ENCODE measurements at places on chromosomes 5 and 9.

DNA sequence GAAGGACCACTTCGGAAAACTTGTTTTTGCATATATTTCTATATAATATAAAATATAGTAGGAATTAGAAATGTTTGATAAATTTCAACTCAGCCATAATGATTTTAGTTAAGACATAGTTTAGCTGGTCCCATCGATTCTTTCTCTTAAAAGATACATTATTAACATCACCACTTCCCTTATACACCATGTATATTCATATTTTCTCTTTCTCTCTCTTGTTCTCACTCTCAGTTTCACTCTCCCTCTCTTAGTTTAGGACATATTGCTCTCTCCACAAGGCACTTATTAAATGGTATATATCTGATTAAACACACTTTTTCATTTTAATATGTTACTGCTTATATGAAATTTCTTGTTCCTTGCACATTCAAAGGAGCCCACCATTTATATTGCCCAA, 90.1 kb upstream of the RASEF start:
- DNase-seq, result no peak

GRCh38 chr5:177469750-177470525, 3.5 kb downstream of the DBN1 start:
- DNase-seq, result no peak

GRCh38 chr9:104927216-104927911, 591 bp downstream of the ABCA1 start:
- DNase-seq, result peak; percentile 50

DNA sequence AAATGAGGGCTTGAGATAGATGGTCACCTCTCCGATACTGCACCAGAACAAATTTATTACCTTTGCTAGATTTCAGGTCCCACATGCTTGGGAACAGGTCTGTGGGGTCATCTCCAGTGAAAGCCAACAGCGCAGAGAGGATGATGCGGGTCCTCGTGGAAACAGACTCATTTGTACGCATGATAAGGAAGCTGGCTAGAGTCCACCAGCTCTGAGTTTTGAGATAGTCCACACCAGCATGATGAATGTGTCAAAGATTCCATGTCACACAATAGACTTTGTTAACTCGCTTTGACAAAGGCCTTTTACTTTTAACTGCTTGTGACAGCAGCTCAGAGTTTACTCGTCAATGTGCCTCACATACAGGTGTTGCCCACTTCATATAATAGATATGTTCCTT, 105.4 kb upstream of the TBCA start:
- DNase-seq, result no peak

DNA sequence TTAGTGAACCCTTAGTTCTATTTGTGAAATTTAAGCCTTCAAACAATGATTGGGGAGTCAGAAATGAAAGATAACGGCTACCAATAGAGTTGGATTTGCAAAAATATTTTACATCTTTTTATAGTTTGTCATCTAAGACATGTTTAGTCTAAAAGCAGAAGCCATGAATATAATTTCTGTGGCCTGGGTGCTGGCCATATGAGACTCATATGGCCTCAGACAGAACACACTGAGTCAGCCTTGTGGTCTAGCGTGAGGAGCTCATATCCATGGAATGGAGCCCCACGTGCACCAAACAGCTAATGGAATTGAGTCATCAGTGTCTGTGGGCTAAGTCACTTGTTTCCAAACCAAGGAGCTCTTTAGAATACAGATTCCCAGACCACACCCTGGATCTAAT, 240.7 kb upstream of the NREP start:
- DNase-seq, result no peak

DNA sequence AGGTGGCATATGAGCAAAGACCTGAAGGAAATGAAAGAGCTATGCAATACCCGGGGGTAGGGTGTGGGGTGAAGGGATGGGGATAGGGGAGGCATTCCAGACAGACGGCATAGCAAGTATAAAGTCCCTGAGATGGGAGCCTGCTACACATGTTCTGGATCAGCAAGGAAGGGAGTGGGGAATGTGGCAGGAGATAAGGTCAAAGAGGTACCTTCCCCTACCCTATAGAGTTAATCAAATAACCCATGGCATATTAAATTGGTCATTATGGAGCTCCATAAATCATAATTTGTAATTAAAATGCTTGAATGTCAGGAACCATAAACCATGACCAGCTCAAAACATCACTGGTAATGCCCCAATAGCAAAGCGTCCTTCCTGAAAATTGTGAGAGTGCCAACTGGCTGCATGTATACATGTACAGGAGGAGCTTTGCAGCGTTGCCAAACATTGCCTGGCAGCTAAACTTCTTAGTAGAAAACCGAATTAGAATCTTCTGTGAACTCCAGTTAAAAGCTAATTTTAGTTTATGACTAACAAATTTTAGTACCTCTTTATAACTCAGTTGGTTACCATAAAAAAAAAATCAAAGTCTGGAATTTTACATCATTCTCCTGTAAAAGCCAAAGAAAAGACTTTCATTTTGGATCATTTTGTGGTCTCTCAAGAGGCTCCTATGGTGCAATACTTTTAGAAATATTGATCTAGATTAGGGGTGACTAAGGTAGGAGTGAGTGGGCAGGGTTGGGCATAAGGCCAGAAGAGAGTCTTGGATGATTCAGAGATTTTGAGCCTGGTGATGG, 4.7 kb downstream of the DNAI1 start:
- no peak for DNase-seq

- DNase-seq, result no peak
Observed at GRCh38 chr9:131330814-131331600, 41.5 kb downstream of the PLPP7 start.

DNA sequence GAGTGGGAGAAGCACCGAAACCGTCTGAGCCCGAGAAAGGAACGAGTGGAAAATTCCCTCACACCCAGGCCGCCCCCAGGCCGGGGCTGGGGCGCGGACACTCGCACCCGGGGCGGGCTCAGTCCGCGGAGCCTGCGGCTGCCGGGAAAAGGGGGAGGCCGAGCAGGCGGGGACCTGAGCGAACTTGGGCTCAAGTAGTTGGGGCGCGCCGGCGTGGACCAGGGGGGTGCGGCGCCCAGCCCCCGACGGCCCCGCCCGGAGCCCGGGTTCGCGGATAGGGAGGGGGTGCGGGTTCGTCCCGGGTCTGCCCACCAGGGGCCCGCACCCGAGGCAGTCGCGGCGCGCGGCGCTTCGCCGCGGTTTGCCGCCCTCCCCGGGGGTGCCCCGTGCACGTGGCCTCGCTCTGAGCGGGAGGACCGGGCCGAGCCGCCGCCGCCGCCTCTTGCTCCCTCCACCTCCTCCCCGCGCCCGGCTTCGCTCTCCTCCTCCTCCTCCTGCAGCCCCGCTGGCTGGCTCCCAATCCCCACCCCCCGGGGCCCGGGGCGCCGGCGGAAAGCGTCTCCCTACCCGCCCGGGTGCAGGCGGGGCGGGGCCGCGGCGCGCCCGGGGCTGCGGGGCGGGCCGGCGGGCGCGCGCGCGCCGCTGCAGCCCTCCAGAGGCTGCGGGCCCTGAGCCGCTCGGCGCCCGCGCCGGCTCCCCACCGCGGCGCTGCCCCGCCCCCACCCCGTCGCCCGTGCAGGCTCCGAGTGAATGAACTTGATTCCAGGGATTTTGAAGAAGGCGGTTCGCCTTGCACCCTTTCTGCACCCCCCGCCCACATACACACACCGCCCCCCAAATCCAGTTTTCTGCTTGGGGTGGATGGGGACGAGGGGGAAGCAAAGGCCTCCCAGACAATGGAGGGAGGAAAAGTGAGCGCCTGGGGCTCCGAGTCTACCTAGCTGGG, 1.3 kb upstream of the NFIB start:
- DNase-seq, result peak; percentile 96

GRCh38 chr9:71441266-71441665, 319.8 kb upstream of the TRPM3 start:
- no peak for DNase-seq

DNA sequence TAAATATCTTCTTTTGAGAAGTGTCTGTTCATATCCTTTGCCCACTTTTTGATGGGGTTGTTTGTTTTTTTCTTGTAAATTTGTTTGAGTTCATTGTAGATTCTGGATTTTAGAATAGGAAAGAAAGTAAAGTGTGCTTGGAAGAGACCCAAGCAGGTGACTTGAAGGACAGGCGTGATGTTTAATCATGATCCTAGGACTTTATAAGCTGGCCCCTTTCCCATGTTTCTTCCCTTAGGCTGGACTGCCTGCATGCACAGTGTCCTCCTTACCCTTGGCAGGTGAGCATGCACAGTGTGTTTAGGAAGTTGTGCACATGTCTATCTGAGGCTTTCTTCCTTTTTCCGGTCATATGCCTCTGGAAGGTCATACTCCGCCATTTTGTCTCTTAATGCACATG, 61.3 kb downstream of the ISOC1 start:
- no peak for DNase-seq

GRCh38 chr5:68060382-68060781, 155.2 kb upstream of the PIK3R1 start:
- DNase-seq, result no peak

DNA sequence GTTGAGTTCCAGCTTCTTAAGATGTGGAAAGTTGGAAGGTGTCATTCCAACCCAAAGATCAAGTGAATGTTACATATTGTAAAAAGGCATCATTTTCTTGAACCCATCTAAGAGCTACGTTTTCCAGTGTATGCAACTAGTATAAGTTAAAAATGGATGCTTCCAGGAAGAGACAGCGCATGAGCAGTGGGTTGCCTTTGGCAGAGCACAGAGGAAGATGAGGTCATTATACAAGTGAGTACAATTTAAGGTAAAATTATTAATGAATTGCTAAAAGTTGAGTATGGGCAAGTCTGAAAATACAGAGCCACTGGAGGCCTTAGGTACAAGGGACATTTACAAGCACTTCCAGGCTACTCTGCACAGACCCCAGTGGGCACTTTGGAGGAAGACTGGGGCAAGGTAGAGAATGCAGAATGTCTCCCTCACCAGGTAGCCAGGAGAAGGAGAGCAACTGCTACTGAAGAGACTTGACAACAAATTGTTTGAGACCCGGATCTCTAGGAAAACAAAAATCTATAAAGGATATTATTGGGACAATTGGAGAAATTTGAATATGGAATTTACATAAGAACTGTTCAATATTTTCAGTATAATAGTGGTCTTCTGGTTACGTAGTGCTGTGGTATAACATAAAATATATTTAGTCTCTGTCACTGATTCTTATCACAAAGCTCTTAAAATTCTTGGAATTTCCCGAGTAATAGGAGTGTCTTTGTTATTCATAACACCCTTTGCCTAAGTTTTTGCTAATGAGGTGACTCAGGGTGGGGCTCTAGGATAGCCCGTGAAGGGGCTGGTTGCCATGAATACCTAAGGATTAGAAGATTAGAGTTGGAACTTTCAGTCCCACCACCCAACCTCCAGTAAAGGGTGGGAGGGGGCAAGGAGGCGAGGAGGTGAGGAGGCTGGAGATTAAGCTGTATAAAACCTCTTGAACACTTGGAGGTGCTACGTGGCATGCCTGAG, 129.9 kb upstream of the FER start:
- no peak for DNase-seq

GRCh38 chr9:104286799-104287198, 192.7 kb downstream of the SMC2 start:
- DNase-seq, result no peak

DNA sequence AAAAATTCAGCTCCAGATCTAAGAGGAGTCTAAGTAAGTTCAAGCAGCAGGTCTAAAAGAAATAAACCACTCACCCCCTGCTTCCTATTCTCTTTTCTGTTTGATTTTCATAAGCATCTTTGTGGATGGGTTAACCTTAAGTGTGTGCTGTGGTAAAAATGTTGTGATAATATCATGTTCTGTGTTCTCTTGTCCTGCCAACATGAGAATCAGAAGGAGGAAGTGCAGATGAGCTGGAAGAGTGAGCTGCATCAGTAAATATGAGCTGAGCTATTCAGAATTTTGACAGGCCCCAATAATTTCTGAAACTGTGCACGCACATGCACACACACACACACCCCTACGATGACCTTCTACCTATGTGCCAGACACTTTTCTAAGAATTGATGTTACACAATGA, 186.5 kb upstream of the ANKRD55 start:
- no peak for DNase-seq

- DNase-seq, result no peak
Observed at GRCh38 chr5:79971156-79971555, 19.9 kb downstream of the MTX3 start.

Measured in ovary (tissue), 10 donors.